HCT116 (cell line): ENCODE measurements at places on chromosomes 5 and 9. TPM values are rescaled to one million over a fixed set of nuclear protein-coding genes. Genes with fewer than 3 reads are reported as not detected.

- no peak overlapping the region for H3K27ac ChIP-seq
- DNase-seq, result no peak
- H3K4me3 ChIP-seq, result no peak overlapping the region
- no peaks in the 10 kb centered on the region for H3K27me3 ChIP-seq
- no peaks in the 10 kb centered on the region for H3K36me3 ChIP-seq
- H3K4me1 ChIP-seq, result no peaks in the 10 kb centered on the region
Observed at GRCh38 chr5:116488356-116489041, 86.1 kb downstream of the SEMA6A start.

DNA sequence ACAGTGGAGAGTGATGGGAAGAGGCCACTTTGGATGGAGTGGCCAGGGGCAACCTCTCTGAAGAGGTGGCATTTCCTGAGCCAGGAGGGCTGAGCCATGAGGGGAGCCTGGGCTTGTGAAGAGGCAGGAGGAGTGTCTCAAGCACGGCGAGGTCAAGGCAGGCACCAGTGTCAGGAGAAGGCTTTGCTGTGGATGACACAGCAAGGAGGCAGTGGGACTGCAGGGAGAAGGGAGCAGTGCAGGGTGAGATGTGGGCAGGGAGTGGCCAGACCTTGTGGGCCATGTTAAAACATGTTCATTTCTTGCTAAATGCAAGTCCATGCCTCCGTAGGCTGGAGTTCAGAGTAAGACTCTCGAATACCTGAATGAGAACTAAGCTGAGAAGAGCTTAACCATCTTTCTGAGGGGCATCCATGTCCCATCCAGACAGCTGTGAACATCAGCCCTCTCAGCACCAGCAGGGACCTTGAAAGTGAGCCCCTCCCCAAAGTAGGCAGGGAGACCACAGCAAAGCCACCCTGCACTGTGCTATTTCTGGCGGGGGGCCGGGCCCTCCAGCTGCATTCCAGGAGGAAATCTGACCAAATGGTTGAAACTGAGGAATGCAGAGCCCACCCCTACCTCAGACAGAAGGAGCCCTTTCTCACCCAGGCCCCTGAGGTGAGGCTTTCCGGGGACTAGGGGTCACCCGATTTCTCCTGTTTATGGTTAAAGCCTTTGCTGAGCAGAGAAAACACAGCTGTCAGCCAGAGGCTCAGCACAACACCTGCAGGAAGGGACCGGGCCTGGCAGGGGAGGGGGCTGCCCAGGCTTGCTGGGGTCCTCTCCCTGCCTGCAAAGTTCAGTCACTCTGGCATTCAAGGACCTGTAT is 16.1 kb upstream of the ARSI start:
- H3K27ac ChIP-seq, result no peak overlapping the region
- no peaks in the 10 kb centered on the region for H3K36me3 ChIP-seq
- no peak overlapping the region for H3K4me3 ChIP-seq
- DNase-seq, result no peak
- H3K4me1 ChIP-seq, result peaks cover 59% of the 10 kb centered on the region
- no peaks in the 10 kb centered on the region for H3K27me3 ChIP-seq

GRCh38 chr5:119470851-119471451 is 18.7 kb downstream of the HSD17B4 start:
- H3K27me3 ChIP-seq, result no peaks in the 10 kb centered on the region
- H3K27ac ChIP-seq, result no peak overlapping the region
- peak; percentile 26 for DNase-seq
- H3K4me3 ChIP-seq, result no peak overlapping the region
- no peaks in the 10 kb centered on the region for H3K4me1 ChIP-seq

- H3K27ac ChIP-seq, result no peak overlapping the region
- H3K4me1 ChIP-seq, result peaks cover 11% of the 10 kb centered on the region
- H3K36me3 ChIP-seq, result no peaks in the 10 kb centered on the region
- H3K4me3 ChIP-seq, result no peak overlapping the region
- DNase-seq, result peak; percentile 46
Observed at GRCh38 chr5:15003511-15003920, 131.9 kb upstream of the ANKH start.

DNA sequence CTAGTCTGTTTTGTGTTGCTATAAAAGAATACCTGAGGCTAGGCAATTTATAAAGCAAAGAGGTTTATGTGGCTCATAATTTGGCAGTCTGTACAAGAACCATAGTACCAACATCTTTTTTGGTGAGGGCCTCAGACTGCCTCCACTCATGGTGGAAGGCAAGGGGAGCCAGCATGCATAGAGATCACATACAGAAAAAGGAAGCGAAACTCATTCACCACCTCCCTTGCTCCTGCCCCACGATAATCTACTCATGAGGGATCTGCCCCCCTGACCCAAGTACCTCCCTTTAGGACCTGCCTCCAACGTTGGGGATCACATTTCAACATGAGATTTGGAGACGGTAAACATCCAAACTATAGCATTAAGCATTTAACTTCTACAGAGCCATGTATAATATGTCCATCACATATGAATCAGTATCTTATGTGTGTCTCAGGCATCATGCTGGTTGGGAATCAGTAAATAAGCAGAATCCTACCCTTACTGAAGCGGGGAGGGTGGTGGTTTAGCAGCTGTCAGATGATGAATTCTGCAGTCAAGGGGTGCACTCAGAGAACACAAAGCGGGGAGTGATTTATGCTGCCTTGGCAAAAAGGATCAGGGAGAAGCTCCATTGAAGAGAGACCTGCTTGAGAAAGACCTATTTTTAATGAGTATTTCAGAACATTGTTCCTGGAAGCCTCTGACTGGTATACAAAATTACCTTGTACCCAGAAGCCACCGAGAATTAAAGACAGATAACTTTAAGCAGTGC is 34.8 kb downstream of the HMGXB3 start:
- no peaks in the 10 kb centered on the region for H3K27me3 ChIP-seq
- H3K4me1 ChIP-seq, result no peaks in the 10 kb centered on the region
- no peak overlapping the region for H3K4me3 ChIP-seq
- DNase-seq, result no peak
- no peak overlapping the region for H3K27ac ChIP-seq
- H3K36me3 ChIP-seq, result peaks cover 66% of the 10 kb centered on the region

DNA sequence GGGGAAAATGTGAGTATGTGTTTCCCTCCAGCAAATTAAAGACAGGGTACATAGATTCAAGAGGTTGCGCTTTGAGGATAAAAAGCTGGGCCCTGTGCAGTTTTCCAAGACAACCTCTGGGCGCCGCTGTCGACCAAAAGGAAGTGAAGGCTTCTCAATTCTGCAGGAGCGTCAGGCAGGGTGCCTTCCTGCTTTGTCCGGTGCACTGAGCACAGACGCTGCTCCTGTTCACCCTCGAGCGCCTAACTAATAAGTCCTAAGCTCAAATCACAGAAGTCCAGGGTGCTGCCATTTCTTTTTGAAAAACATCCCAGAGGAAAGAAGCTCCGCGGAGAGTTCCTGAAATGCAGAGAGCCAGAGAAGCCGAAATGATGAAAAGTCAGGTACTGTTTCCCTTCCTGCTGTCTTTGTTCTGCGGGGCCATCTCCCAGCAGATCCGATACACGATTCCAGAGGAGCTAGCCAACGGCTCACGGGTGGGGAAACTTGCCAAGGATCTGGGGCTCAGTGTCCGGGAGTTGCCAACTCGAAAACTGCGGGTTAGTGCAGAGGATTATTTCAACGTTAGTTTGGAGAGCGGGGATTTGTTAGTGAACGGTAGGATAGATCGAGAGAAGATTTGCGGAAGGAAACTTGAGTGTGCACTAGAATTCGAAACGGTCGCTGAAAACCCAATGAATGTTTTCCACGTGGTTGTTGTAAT is at the start of gene PCDHGB1:
TSS of gene PCDHGB1 (plus strand) at position 183 of the 703 bp plus-strand sequence. CDS start at position 345, 162 bp downstream.
- DNase-seq, result no peak
- H3K4me3 ChIP-seq, result no peak within 1 kb of the TSS
- H3K4me1 ChIP-seq, result no peaks in the 10 kb centered on the region
- no peak within 1 kb of the TSS for H3K27ac ChIP-seq

GRCh38 chr5:74026310-74026709 is 400.3 kb downstream of the ARHGEF28 start:
- 0 out of 2 replicates have a peak, but pooled peaks cover 4% of the 10 kb centered on the region for H3K27me3 ChIP-seq
- H3K36me3 ChIP-seq, result no peaks in the 10 kb centered on the region
- H3K27ac ChIP-seq, result no peak overlapping the region
- peaks cover 13% of the 10 kb centered on the region for H3K4me1 ChIP-seq

The POC5 gene
- 14.8 TPM for total RNA-seq

The INSYN2B gene
- total RNA-seq, result not detected

The MPDZ gene
- total RNA-seq, result 0.12 TPM
